ENCODE measurements at places on chromosomes 13 and 19. TPM values are rescaled to one million over a fixed set of nuclear protein-coding genes. Genes with fewer than 3 reads are reported as not detected.

TMIGD2 gene
- total RNA-seq: not detected

CYP4F2 gene
- total RNA-seq: not detected

HPN gene
- total RNA-seq: not detected

SULT2A1 gene
- total RNA-seq: not detected

SH2D3A gene
- 18.7 TPM for total RNA-seq

CRLF1 gene
- not detected for total RNA-seq

KIR2DL4 gene
- not detected for total RNA-seq

C1QTNF9B gene
- total RNA-seq: not detected

MEIOSIN gene
- total RNA-seq: not detected

CYP2A13 gene
- total RNA-seq: not detected

FBXO46 gene
- total RNA-seq: 36.3 TPM

DAND5 gene
- not detected for total RNA-seq

TLE2 gene
- 0.66 TPM for total RNA-seq

DNA sequence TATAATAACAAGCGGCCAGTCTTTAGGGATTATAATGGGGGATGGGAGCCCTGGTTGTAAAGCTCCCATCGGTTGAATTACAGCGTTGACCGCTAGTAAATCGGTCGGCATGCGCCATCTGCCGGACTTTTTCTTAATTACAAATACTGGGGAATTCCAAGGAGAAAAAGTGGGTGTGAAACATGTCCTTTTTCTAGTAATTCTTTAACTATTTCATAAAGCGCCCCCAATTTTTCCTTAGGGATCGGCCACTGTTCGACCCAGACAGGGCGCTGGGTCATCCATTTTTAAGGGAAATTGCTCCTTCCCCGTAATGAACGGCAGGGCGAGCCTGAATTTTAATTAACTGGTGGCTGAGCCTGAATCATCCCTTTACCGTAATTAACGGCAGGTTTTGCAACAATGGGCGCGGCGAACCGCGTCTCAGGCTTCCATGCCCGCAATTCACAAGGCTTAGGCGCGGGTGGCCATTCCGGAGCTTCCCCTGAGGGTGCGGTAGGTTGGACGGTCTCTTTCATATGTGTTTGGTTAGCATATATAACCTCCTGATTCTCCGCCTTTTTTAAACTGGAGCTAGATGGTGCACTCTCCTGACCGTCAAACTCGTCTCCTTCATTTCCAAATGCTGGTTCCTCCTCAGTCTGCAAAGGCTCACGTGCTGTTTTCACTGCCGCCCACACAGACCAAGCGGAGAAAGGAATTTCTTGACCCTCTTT lies 30.2 kb upstream of the EVI5L start:
- H3K27ac ChIP-seq: peak overlapping the region; percentile 46
- H3K36me3 ChIP-seq: no peaks in the 10 kb centered on the region
- H3K27me3 ChIP-seq: peaks cover 13% of the 10 kb centered on the region
- H3K4me3 ChIP-seq: peak overlapping the region; percentile 66
- H3K4me1 ChIP-seq: peaks cover 13% of the 10 kb centered on the region
- DNase-seq: peak; percentile 35

GRCh38 chr19:47111006-47111621 lies 2.5 kb downstream of the ZC3H4 start:
- H3K27me3 ChIP-seq: no peaks in the 10 kb centered on the region
- H3K36me3 ChIP-seq: peaks cover 39% of the 10 kb centered on the region
- peak overlapping the region; percentile 100 for H3K27ac ChIP-seq
- peak overlapping the region; percentile 100 for H3K4me3 ChIP-seq
- peaks cover 56% of the 10 kb centered on the region for H3K4me1 ChIP-seq

DNA sequence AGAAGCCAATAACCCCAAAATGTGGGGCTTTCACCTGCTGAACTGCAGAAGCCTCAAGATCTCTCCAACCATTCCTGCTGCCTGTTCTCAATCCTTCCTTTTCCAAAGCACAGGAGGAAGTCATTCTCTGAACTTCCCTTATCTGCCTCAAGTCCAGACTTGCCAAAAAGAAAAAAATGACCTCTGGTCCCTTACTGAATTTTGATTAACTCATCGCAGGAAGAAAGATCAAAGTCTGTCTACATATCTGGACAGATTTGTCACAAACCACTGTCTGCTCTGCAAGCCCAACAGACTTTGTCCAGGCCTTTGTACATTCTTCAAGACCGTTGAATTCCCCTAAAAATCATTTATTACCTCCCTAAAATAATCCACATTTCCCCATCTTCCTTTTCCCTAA lies 126.5 kb upstream of the NBEA start:
- H3K36me3 ChIP-seq: no peaks in the 10 kb centered on the region
- no peaks in the 10 kb centered on the region for H3K27me3 ChIP-seq
- H3K27ac ChIP-seq: no peak overlapping the region
- no peak for DNase-seq

GRCh38 chr19:57099199-57099661 lies 20.6 kb upstream of the USP29 start:
- no peak overlapping the region for H3K4me3 ChIP-seq
- peaks cover 4% of the 10 kb centered on the region for H3K27me3 ChIP-seq
- H3K4me1 ChIP-seq: peaks cover 5% of the 10 kb centered on the region
- no peak overlapping the region for H3K27ac ChIP-seq
- no peaks in the 10 kb centered on the region for H3K36me3 ChIP-seq

- H3K27ac ChIP-seq: no peak overlapping the region
- H3K4me3 ChIP-seq: no peak overlapping the region
- no peaks in the 10 kb centered on the region for H3K36me3 ChIP-seq
- no peak for DNase-seq
Observed at GRCh38 chr19:4531562-4532165, 3.4 kb downstream of the PLIN5 start.

DNA sequence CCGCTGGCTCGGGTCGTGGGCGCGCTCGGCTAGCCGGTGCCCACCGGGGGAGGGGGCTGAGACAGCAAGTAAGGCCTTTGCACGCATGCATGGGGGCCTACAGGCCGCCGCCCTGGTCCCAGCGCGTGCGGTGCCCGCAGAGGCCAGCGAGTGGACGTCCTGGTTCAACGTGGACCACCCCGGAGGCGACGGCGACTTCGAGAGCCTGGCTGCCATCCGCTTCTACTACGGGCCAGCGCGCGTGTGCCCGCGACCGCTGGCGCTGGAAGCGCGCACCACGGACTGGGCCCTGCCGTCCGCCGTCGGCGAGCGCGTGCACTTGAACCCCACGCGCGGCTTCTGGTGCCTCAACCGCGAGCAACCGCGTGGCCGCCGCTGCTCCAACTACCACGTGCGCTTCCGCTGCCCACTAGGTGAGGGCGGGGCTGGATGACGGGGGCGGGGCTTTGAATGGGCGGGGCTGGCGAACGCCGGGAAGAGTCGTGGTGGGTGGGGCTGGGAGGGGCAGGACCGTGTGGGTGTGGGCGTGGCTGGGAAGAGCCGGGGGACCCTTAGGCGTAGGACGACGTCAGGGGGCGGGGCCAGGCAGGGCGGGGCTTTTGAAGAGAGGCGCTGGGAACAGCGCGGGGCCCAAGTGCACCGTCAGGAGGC lies 2.1 kb downstream of the CILP2 start:
- no peak overlapping the region for H3K27ac ChIP-seq
- H3K27me3 ChIP-seq: peaks cover 20% of the 10 kb centered on the region
- H3K36me3 ChIP-seq: no peaks in the 10 kb centered on the region
- peaks cover 28% of the 10 kb centered on the region for H3K4me1 ChIP-seq

DNA sequence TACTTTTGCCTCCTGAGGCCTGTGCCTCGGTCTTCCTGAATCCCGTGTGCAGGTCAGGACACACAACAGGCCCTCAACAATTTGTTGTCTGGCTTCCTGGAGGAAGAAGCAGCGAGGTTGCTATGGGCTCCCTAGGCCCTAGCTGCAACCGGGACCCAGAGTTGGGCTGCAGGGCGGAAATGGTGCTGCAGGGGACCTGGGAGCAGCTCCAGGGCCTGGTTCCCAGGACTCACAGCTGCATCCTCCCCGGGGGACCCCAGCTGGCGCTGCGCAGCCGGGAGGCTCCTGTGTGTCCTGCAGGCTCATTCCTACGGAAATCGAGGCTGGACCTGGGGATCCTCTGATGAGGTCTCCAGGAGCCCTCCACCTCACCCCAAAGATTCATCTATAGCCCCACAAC lies 999 bp upstream of the TNFAIP8L1 start:
- no peaks in the 10 kb centered on the region for H3K36me3 ChIP-seq
- H3K27ac ChIP-seq: peak overlapping the region; percentile 97
- H3K27me3 ChIP-seq: peaks cover under 1% of the 10 kb centered on the region
- H3K4me3 ChIP-seq: no peak overlapping the region
- H3K4me1 ChIP-seq: peaks cover 45% of the 10 kb centered on the region

GRCh38 chr13:93603043-93603442 lies 376.4 kb downstream of the GPC6 start:
- DNase-seq: no peak
- H3K4me1 ChIP-seq: no peaks in the 10 kb centered on the region
- H3K4me3 ChIP-seq: no peak overlapping the region
- H3K27me3 ChIP-seq: no peaks in the 10 kb centered on the region
- H3K27ac ChIP-seq: no peak overlapping the region
- H3K36me3 ChIP-seq: no peaks in the 10 kb centered on the region

DNA sequence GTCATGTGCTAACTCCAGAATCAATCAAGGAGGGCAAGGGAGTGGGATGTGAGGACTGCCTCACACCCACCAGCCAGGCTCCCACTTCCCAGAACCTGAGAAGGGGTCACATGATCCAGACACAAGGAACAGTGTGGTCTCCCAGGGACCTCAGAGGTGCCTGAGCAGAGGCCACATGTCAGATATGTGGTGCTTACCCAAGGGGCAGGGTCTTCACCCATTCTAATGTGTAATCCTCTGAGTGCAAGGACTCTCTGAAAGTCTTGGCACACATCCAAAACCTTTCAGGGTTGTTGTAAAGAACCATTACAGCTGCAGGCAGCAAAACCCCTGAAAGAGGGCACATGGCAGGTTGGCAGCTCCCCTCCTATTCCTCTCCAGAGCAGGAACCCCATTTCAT lies 656.6 kb downstream of the UQCRFS1 start:
- no peaks in the 10 kb centered on the region for H3K4me1 ChIP-seq
- DNase-seq: no peak
- H3K36me3 ChIP-seq: no peaks in the 10 kb centered on the region
- no peak overlapping the region for H3K27ac ChIP-seq

GRCh38 chr13:50615234-50615633 lies 228.3 kb downstream of the DLEU7 start:
- no peak overlapping the region for H3K4me3 ChIP-seq
- no peak for DNase-seq

DNA sequence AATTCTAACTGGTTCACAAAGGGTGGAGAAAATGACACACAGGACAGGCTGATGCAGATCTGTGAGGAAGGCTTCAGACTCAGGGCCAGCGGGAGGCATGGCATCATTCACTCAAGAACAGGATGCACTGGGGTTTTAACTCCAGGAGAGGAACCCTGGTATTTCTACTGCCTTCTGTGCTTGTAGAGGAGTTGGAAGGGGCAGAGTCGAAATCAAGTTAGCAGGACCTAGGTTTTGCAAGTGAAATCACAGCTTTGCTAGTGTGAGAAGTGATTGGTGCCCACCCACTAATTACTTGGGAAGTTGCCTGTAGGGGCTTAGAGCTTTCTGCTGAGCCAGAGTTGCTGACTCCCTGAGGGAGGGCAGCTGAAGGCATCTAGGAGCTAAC lies 92.7 kb downstream of the AKAP11 start:
- DNase-seq: no peak
- no peak overlapping the region for H3K27ac ChIP-seq
- peaks cover 15% of the 10 kb centered on the region for H3K4me1 ChIP-seq
- no peak overlapping the region for H3K4me3 ChIP-seq
- H3K27me3 ChIP-seq: no peaks in the 10 kb centered on the region

GRCh38 chr13:64410276-64411053 lies 2819.7 kb downstream of the PCDH9 start:
- no peak overlapping the region for H3K27ac ChIP-seq
- no peak overlapping the region for H3K4me3 ChIP-seq
- H3K27me3 ChIP-seq: no peaks in the 10 kb centered on the region
- H3K4me1 ChIP-seq: no peaks in the 10 kb centered on the region
- no peaks in the 10 kb centered on the region for H3K36me3 ChIP-seq
- no peak for DNase-seq

DNA sequence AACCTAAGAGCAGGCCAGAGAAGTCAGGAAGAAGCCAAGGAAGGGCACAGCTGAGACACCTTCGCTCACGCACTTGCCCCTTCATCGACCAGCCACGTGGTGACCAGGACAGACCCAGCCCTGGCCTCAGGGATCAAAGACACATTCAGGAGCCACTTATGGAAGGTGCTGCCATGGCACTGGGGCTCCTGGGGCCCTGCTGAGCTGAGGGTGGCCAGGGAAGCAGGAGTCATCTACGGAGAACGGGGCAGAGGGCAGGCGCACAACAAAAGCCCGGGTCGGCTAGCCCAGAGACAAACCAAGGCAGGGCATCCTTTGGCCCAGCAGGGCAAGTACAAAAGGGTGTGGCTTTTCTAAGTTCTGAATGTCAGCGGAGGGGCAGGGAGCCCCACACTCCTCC lies 2.3 kb downstream of the PLPP2 start:
- peaks cover 33% of the 10 kb centered on the region for H3K27me3 ChIP-seq
- DNase-seq: no peak
- H3K4me3 ChIP-seq: no peak overlapping the region
- no peaks in the 10 kb centered on the region for H3K36me3 ChIP-seq
- no peak overlapping the region for H3K27ac ChIP-seq
- peaks cover 11% of the 10 kb centered on the region for H3K4me1 ChIP-seq

DNA sequence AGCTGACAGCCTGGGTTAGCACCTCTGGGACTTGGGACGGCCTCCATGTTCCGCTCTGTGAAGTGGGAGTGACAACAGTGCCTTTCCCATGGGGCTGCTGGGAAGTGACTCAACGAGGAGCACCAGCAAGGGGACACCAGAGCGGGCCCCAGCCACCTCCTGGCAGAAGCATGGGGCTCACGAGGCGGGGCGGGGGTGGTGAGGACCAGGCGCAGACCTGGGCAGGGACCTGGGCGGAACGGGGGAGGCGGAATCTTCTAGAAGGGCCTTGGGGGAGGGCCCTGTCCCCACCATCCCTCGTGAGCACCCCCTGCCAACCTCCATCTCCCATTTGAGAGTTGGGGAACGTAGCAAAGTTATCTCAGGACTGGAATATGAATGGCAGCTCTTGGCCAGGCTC lies 37.9 kb downstream of the KDM4B start:
- H3K4me3 ChIP-seq: no peak overlapping the region
- H3K27me3 ChIP-seq: no peaks in the 10 kb centered on the region
- H3K27ac ChIP-seq: no peak overlapping the region
- H3K4me1 ChIP-seq: peaks cover 3% of the 10 kb centered on the region

GRCh38 chr13:99686944-99687411 lies 185.7 kb downstream of the TM9SF2 start:
- H3K27ac ChIP-seq: no peak overlapping the region
- DNase-seq: no peak
- no peaks in the 10 kb centered on the region for H3K36me3 ChIP-seq
- H3K27me3 ChIP-seq: no peaks in the 10 kb centered on the region
- no peak overlapping the region for H3K4me3 ChIP-seq
- H3K4me1 ChIP-seq: peaks cover 10% of the 10 kb centered on the region

DNA sequence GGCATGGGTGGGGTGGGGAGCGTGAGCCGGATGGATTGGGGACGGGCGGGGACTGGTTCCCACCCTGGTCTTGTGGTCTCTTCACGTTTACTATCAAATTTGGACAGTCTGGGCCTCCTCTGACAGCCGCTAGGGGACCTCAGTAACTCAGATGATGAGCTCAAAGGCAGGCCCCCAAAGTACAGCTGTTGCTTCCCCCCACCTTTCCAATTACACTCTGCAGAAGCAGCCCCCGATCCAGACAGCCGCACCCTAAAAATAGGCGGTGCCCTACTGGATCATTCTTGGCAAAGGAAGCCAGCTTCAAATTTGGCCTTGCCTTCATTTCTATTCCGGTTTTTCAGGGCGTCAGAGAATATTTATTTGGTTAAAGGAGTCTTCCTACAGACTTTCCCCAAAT lies 1.9 kb upstream of the FOXO1 start:
- peaks cover 34% of the 10 kb centered on the region for H3K4me1 ChIP-seq
- DNase-seq: no peak
